Vein endothelial cell (primary cell): ENCODE measurements at places on chromosomes 11 and 22. TPM values are rescaled to one million over a fixed set of nuclear protein-coding genes. Genes with fewer than 3 reads are reported as not detected.

The MRPL40 gene
- total RNA-seq, result 24.5 and 30.8 TPM in 2 replicates

The SOX6 gene
- 0.67 and 1.6 TPM in 2 replicates for total RNA-seq

The IL17REL gene
- under 0.01 and 0.33 TPM in 2 replicates for total RNA-seq

The PRR33 gene
- not detected in 2 replicates for total RNA-seq

The LRRN4CL gene
- 0.19 and 0.33 TPM in 2 replicates for total RNA-seq

The CLDN5 gene
- 510 and 632 TPM in 2 replicates for total RNA-seq
